Esophagus squamous epithelium (tissue), 5 donors: ENCODE measurements at places on chromosomes 2 and 18.

GRCh38 chr2:15682354-15682753 lies 90.7 kb downstream of the DDX1 start:
- no peak for DNase-seq

DNA sequence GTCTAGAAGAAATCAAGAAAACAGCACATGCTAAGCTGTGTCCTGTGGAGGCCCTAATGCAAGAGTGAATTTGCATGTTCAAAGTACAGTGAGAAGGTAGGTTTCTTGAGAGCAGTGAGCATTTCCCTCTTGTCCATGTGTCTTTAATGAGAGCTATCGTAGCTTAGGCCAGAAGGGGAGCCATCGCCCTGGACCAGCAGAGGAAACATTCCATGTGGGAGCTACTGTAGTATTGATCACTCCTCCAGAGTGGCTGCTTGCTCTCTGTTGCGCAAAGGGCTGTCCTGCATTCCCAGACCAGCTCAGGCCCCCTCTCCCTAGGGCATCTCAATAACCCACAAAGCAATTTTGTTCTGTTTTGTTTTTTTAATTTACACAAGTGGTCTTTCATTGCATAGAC lies 950.1 kb downstream of the CNTNAP5 start:
- no peak for DNase-seq

- no peak for DNase-seq
These were observed 236.3 kb upstream of the RASGRP3 start for GRCh38 chr2:33240178-33240577.

DNA sequence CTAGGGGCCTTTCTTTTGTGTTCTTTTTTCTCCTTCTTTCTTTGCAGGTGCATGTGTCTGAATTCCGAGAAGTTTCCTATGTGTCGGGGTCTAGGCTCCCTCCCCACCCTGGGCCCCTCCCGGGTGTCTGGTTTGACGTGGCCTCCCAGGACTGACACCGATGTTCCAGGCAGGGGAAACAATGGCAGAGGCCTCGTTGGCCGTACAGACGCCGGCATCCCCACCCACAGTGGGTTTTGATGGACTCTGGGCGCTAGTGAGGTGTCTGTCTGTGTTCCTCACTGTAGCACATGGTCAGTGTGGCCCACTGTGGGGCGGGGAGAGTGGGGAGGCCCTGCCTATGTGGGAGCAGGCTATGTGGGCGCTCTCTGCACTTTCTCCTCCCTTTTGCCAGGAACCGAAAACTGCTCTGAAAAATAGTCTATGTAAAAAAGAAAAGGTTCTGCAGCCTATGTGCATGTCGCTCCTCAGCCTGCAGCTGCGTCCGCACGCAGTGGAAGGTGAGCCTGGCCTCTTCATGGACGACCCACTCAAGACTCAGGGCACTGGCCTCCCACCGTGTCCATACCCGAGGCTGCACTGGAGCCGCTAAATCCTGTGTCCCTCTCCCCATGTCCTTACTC lies 90.9 kb upstream of the ASB18 start:
- no peak for DNase-seq

DNA sequence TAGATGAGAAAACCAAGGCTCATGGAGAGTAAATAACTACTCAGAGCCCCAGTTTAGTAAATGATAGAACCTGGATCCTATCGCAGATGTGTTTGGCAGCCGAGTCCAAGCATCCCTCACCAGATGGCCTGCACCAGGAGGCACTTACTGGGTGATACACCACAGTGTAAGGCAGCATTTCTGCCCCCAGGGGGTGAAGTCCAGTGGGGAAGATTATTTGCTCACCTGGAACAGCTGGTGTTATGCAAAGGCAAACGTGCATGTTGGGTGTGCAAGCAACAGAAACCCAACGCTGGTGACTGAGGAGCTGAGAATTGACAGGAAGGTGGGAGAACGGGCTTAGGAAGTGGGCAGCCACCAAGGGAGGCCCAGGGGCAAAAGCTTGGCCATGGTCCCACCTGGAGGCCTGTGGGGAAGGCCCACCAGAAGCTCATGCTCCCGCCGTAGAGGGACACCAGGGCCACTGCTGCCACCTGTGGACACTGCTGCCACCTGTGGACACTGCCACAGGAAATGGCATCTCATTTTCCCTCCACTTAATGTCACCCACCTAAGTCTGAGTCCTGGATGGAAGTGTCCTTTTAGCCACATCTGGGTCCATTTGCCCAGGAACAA lies 100.6 kb downstream of the TFCP2L1 start:
- no peak for DNase-seq

DNA sequence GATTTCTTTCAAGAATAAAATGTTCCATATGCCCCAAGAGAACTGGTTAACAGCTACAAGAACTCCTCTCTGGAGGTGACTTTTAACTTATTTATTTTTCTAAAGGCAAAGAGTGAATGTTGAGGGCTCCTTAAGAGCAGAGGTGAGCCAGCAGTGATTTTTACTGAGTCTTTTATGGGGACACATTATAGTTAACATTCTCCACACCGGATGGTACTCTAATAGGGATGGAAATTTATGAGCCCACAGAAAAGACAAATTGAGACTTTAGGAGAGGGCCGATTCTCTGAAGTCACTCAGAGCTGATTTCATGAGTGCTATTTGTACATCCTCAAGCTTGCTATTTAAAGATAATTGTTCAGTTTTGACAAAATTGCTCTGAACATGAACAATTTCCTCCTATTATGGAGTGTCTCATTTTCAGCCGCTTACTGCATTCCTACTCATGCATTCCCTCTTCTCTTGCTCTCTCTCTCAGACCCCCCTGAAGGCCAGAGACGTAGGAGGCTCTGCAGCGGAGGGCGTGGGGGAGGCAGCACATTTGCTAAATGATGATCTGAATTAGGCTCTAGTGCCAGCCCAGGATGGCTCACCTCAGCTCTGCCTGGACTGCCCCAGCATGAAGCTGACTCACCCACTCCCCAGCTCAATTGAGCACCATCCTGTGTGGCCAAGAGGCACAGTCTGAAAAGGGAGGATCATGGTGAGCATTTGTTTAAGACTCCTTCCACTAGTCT lies 5.9 kb upstream of the RPL37A start:
- DNase-seq: no peak

DNA sequence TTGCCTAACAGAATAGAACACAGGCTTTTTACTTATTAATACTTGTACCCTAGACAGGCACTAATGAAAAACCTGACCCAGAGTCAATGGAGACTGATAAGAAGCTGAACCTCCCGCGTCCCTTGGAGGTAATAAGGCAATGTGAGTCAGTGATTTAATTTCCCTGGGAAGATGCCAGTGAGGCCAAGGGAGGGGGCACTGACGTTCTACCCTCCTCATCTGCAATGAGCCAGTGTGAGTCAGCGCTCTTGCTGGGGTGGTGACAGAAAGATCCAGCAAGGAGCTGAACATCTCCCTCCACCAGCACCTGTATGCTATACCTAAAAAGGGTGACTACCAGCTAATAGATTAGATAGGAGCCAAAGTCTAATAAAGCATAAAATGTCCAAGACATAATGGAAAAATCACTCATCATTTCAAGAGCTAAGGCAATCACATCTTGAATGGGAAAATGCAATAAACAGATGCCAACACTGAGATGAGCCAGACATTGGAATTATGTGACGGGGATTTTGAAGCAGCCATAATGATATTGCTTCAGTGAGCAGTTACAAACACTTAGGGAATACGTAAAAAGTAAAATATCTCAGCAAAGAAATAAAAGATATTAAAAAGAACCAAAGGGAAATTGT lies 116.9 kb downstream of the TPGS2 start:
- DNase-seq: no peak
